Stimulated activated CD8-positive, alpha-beta memory T cell treated with anti-CD3 and anti-CD28 coated beads, Interleukin-4, amount 100 ng/mL, for 4 hours (primary cell): ENCODE measurements at places on chromosomes 1 and 21.

DNA sequence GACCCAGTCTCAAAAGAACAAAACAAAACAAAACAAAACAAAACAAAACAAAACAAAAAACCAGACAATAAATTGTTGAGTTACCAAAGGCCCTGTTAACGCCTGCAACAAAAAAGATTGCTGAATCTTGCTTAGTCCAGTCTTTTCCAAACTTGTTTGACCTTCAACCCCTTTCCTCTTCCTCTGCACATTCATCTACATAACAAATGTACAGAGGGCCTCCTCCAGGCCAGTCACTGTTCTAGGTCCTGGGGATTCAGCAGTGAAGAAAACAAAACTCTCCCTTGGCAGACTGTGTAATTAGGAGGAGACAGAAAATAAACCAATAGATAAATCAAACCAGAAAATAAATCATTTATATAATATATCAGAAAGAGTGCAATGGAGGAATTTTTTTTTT lies 294.0 kb upstream of the ADGRL2 start:
- DNase-seq = no peak

GRCh38 chr1:12618965-12619791 lies 1.2 kb upstream of the DHRS3 start:
- DNase-seq = no peak

DNA sequence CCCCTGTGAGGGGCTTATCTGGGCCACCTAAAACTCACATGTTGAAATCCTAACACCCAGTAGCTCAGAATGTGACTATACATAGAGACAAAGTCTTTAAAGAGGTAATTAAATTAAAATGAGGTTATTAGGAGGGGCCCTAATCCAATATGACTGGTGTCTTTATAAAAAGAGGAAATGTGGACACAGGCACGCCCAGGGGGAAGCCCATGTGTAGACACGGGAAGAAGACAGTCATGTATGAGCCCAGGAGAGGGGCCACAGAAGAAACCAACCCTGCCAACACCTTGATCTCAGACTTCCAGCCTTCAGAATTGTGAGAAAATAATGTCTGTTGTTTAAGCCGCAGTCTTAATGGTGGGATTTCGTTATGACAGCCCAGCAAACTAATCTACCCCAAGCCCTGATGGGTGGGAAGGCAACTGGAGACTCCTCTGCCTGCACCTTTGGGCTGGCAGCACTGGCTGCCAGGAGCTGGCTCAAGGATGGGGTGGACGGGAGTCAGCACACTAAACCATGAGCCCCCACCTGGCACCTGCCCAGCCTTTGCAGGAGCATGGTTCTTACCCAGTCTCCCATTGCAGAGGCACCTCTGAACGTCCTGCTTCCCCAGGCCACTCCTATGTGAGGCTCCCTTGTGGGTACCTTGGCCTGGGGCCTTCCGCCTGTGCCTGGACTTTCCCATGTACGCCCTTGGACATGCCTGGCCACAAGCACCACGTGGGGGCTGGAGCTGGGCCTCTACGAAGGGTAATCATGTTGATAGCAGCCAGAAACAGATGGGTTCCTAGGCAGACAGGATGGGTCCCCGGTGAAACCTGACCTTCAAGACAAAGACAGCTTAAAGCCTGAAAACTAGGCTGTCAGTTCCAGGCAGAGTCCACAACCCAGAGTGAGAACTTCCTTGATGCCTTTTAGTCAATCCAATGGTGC lies 57.1 kb upstream of the DMRTB1 start:
- no peak for DNase-seq

DNA sequence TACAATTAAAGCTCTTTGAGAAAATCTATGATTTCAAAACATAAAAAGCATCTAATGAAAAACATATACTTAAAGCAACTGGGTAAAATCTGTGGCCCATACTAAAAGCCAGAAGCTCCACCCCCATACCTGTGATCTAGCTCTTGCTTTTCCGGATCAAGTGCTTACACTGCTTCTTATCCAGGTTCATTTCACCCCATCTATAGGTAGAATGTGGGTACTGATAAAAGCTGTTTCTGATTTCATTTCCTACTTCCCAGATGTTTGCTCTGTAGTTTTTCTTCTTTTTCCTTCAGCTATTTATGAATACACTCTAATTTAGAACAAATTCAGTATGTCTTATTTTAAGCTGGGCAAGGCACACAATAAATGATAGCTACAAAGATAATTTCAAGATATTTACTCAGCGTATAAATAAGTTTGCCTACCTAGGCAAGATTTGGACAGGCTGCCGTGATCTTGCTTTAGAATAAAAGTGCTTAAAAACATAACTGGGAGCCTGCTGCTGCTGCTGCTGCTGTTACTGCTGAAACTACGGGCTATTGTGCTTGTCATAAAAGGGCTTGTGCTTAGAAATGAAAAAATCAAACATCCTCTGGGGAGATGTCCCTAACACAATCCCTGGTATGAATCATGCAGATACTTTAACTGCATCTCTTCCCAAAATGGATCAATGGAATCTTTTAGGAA lies 2.1 kb downstream of the SIPA1L2 start:
- no peak for DNase-seq

- DNase-seq = no peak
Observed at GRCh38 chr1:238439511-238439910, 548.8 kb upstream of the ZP4 start.

- no peak for DNase-seq
Observed at GRCh38 chr1:81803431-81804110, 2.8 kb downstream of the ADGRL2 start.

DNA sequence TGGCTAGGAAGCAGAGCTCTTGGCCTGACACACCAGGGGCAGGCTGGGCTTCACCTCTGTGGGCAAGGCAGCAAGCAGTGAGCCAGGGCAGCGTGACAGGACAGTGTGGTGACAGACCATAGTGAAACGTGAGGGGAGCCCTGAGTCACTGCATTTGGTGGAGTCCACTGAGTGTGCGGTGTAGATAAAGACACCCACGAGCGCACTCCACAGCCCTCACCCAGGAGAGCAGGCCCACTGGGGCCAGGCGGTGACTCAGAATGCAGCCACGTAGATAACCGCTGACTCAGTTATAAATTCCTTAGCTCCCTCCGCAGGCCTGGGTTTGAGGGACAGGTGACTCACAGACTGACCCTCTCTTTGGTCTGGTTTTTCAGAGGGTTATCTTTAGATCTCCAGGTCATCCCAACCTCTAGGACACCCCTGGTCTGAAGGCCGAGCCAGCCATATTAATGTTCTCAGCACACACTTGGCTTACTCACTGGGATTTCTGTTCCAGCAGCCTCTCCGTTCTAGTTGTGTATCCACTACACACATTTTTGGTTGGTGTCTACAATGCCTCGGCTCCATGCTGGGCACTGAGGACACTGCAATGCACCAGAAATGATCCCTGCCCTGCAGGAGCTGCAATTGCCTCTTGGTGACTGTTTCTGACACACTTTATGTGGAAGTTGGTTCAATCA lies 90.2 kb upstream of the TSPAN2 start:
- DNase-seq = no peak

GRCh38 chr1:3580231-3580630 lies 31.1 kb downstream of the MEGF6 start:
- DNase-seq = no peak

GRCh38 chr21:14557413-14557812 lies 11.3 kb upstream of the SAMSN1 start:
- no peak for DNase-seq

- DNase-seq = no peak
Observed at GRCh38 chr1:65827346-65827745, 34.7 kb downstream of the PDE4B start.

DNA sequence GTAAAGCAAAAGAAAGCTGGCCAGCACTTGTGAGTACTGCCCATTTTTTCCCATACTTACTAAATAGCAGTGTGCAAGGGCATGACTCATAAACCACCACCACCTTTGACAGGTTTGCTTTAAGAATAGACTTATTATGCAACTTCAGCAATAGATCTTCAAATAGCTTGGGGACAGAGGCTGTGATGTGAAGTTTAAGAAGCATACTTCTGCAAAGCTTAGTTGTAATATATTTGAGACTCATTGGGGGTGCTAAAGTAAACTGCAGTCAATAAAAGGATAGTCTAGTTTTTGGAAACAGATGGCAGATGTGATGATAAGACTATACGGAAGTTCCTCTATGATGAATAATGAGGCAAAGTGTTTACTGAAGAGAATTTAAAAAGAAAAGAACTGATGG lies 210.0 kb downstream of the PLA2G4A start:
- no peak for DNase-seq

DNA sequence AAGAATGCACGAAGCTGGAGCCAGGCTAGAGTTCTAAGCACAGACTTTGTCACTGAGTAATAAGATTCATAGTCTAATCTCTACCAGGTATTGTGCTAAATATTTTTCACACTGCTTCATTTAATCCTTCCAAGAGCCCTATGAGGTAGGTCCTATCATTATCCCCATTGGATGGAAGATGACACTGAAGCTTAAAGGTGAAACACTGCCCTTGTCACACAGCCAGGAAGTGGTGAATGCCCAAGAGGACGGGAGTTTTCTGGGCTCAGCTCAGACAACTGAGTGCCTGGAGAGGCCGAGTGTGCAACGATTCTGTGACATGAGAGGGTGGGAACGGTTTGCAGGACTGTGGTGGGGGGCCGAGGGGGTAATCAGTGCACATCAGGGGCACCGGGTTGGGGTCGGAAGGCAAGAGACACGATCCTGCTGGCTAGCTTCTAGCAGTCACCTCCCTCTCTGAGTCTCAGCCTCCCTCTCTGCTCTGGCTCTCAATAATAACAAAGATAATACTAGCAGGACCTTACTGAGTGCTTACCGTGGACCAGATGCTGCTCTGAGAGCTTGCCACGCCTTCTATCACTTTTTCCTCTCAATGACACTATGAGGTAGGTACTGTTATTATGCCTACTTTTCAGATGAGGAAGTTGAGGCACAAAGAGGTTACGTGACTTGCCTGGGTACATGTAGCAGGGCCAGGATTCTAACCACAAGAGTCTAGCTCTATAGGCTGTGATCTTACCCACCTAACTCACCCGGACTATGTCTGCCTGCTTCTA lies 12.4 kb downstream of the KCNQ4 start:
- no peak for DNase-seq

DNA sequence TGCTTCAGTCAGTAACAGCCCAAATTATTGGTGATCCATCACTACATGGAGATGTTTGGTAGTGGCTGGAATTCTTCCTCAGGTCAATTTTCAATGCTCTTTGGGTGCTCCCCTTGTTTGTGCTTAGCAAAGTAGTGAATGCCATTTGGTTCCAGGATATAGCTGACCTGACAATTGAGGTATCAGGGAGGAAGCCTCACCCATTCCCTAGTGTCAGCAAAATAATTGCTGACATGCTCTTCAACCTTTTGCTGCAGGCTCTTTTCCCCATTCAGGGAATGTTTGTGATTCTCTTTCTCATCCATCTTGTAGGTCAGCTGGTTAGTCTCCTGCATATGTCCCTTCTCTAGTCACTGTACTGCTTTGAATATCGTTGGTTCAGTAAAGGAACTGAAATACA lies 7.1 kb upstream of the OR10K1 start:
- no peak for DNase-seq
